ENCODE measurements at places on chromosomes 6 and 20.

- no peaks in the 10 kb centered on the region for H3K36me3 ChIP-seq
- no peak overlapping the region for H3K27ac ChIP-seq
- peaks cover 33% of the 10 kb centered on the region for H3K4me1 ChIP-seq
- no peak for DNase-seq
- peaks cover 99% of the 10 kb centered on the region for H3K27me3 ChIP-seq
- H3K4me3 ChIP-seq: peak overlapping the region; percentile 41
Measured at GRCh38 chr20:22583773-22584521, 425 bp downstream of the FOXA2 start.

- peak overlapping the region; percentile 1 for H3K27ac ChIP-seq
- H3K27me3 ChIP-seq: no peaks in the 10 kb centered on the region
- H3K4me1 ChIP-seq: peaks cover 20% of the 10 kb centered on the region
- H3K36me3 ChIP-seq: no peaks in the 10 kb centered on the region
- no peak for DNase-seq
Measured at GRCh38 chr6:71444222-71444621, 155.6 kb downstream of the OGFRL1 start.

GRCh38 chr6:5695260-5696245 lies 311.2 kb downstream of the NRN1 start:
- no peaks in the 10 kb centered on the region for H3K27me3 ChIP-seq
- H3K27ac ChIP-seq: no peak overlapping the region
- no peak for DNase-seq
- no peaks in the 10 kb centered on the region for H3K36me3 ChIP-seq
- no peaks in the 10 kb centered on the region for H3K4me1 ChIP-seq

- H3K27ac ChIP-seq: no peak overlapping the region
- no peaks in the 10 kb centered on the region for H3K36me3 ChIP-seq
- H3K4me3 ChIP-seq: no peak overlapping the region
- H3K4me1 ChIP-seq: no peaks in the 10 kb centered on the region
Measured at GRCh38 chr20:46590443-46590842, 40.0 kb upstream of the OCSTAMP start.

DNA sequence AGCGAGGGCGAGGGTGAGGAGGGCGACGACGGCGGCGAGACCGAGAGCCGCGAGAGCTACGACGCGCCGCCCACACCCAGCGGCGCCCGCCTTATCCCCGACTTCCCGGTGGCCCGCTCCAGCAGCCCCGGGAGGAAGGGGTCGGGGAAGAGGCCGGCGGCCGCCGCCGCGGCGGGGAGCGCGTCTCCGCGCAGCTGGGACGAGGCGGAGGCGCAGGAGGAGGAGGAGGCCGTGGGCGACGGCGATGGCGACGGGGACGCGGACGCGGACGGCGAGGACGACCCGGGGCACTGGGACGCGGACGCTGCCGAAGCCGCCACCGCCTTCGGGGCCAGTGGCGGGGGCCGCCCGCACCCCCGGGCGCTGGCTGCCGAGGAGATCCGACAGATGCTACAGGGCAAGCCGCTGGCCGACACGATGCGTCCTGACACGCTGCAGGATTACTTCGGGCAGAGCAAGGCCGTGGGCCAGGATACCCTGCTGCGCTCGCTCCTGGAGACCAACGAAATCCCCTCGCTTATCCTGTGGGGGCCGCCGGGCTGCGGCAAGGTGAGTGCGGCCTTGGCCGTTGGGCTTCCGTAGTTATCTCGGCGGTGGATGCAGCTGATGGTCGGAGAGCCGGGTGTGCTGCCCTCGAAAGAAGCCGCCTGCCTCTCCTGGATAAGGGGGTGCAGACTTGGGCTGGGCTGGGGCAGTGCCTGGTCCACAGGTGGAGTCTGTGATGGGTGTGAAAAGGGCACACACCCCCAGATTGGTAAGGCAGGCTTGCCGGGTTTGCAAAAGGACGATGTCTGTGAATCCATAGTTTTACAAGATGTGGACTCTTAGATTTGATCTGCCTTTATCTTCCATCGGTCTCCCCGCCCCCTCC lies 938 bp downstream of the WRNIP1 start:
- H3K4me3 ChIP-seq: peak overlapping the region; percentile 85
- peaks cover 7% of the 10 kb centered on the region for H3K36me3 ChIP-seq
- H3K27me3 ChIP-seq: no peaks in the 10 kb centered on the region
- DNase-seq: peak; percentile 57
- H3K4me1 ChIP-seq: peaks cover 60% of the 10 kb centered on the region

- DNase-seq: no peak
- no peaks in the 10 kb centered on the region for H3K36me3 ChIP-seq
- no peaks in the 10 kb centered on the region for H3K4me1 ChIP-seq
- no peaks in the 10 kb centered on the region for H3K27me3 ChIP-seq
- no peak overlapping the region for H3K27ac ChIP-seq
- no peak overlapping the region for H3K4me3 ChIP-seq
Measured at GRCh38 chr6:78251931-78252330, 599.1 kb downstream of the MEI4 start.

GRCh38 chr20:63622096-63622495 lies 4.8 kb downstream of the GMEB2 start:
- no peak overlapping the region for H3K4me3 ChIP-seq
- DNase-seq: no peak
- no peaks in the 10 kb centered on the region for H3K27me3 ChIP-seq
- H3K36me3 ChIP-seq: peaks cover 30% of the 10 kb centered on the region

- peaks cover 35% of the 10 kb centered on the region for H3K4me1 ChIP-seq
- DNase-seq: no peak
- H3K27me3 ChIP-seq: no peaks in the 10 kb centered on the region
- no peaks in the 10 kb centered on the region for H3K36me3 ChIP-seq
Measured at GRCh38 chr6:14703586-14703985, 542.3 kb upstream of the JARID2 start.

GRCh38 chr20:52003415-52003814 lies 188.2 kb downstream of the ZFP64 start:
- no peaks in the 10 kb centered on the region for H3K4me1 ChIP-seq
- peaks cover 51% of the 10 kb centered on the region for H3K27me3 ChIP-seq
- H3K4me3 ChIP-seq: no peak overlapping the region
- H3K27ac ChIP-seq: no peak overlapping the region
- DNase-seq: no peak
- no peaks in the 10 kb centered on the region for H3K36me3 ChIP-seq

DNA sequence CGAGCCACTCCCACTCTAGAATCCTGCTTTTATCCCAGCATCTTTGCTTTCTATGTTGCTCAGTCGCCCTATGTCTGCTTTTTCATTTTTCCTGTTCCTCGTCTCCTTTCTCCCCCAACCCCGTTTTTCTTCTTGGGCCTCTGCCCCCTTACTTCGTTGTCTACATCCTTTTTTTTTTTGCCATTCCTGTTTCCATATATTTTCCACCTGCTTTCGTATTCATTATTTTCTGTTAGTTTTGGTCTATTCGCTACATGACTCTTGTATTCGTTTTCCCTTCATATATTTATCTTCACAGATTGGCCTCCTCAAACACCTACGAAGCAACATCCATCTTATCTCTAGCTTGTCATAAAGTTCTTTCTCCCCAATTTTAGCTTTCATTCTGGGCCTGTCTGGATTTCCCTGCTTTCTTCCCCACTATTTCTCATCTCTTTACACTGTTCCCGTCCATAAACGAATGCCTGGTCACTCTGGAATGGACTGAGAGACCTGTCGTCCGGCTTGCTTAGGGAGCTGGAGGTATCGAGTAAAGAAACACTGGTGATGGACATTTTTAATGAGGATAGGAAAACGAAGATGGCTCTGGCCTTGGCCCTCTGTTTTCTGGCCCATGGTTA lies 915 bp downstream of the PRRC2A start:
- no peaks in the 10 kb centered on the region for H3K27me3 ChIP-seq
- H3K4me1 ChIP-seq: peaks cover 31% of the 10 kb centered on the region
- H3K36me3 ChIP-seq: peaks cover 37% of the 10 kb centered on the region
- peak overlapping the region; percentile 89 for H3K4me3 ChIP-seq

- peaks cover 93% of the 10 kb centered on the region for H3K4me1 ChIP-seq
- peak overlapping the region; percentile 11 for H3K4me3 ChIP-seq
- no peaks in the 10 kb centered on the region for H3K27me3 ChIP-seq
- H3K36me3 ChIP-seq: peaks cover 8% of the 10 kb centered on the region
- DNase-seq: no peak
Measured at GRCh38 chr20:62362590-62362940, 4.5 kb downstream of the LAMA5 start.

DNA sequence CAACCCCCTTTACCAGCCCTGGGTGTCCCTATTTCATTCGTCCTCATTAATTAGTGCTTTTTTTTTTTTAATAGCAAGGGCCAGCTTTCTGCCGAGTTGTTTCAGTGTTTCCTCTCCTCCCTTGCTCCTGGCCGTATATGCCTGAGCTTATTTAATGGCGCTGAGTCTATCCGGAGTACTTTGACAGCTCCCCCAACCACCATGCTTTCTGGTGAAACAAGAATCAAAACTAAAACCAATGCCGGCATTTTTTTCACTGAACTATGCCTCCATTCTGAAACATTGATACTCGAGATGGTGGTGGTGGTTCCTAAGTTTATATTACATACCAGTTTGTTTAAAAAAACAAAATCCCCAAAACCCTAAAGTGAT lies 1.2 kb downstream of the DCBLD1 start:
- H3K27me3 ChIP-seq: no peaks in the 10 kb centered on the region
- H3K36me3 ChIP-seq: no peaks in the 10 kb centered on the region
- peak overlapping the region; percentile 83 for H3K4me3 ChIP-seq
- H3K4me1 ChIP-seq: peaks cover 30% of the 10 kb centered on the region

GRCh38 chr6:2875359-2876191 lies 27.5 kb downstream of the SERPINB9 start:
- peak; percentile 52 for DNase-seq
- H3K36me3 ChIP-seq: no peaks in the 10 kb centered on the region
- H3K27ac ChIP-seq: peak overlapping the region; percentile 91
- no peaks in the 10 kb centered on the region for H3K27me3 ChIP-seq
- H3K4me1 ChIP-seq: peaks cover 39% of the 10 kb centered on the region

- H3K27me3 ChIP-seq: peaks cover 100% of the 10 kb centered on the region
- no peak overlapping the region for H3K4me3 ChIP-seq
- no peak for DNase-seq
- no peaks in the 10 kb centered on the region for H3K36me3 ChIP-seq
- H3K27ac ChIP-seq: no peak overlapping the region
- H3K4me1 ChIP-seq: peaks cover 16% of the 10 kb centered on the region
Measured at GRCh38 chr6:100467129-100468015, 2.7 kb upstream of the SIM1 start.

GRCh38 chr6:106206905-106207304 lies 118.7 kb downstream of the ATG5 start:
- no peak overlapping the region for H3K27ac ChIP-seq
- no peaks in the 10 kb centered on the region for H3K27me3 ChIP-seq
- H3K36me3 ChIP-seq: peaks cover 5% of the 10 kb centered on the region
- DNase-seq: no peak
- no peak overlapping the region for H3K4me3 ChIP-seq

- DNase-seq: no peak
- H3K27ac ChIP-seq: no peak overlapping the region
Measured at GRCh38 chr6:21103626-21104224, 489.8 kb upstream of the SOX4 start.

GRCh38 chr6:143744551-143745165 lies 66.9 kb downstream of the PHACTR2 start:
- peak overlapping the region; percentile 77 for H3K27ac ChIP-seq
- peaks cover 71% of the 10 kb centered on the region for H3K4me1 ChIP-seq
- no peak for DNase-seq
- peaks cover 6% of the 10 kb centered on the region for H3K36me3 ChIP-seq
- peak overlapping the region; percentile 39 for H3K4me3 ChIP-seq

- DNase-seq: no peak
- peaks cover 62% of the 10 kb centered on the region for H3K4me1 ChIP-seq
- no peak overlapping the region for H3K4me3 ChIP-seq
- H3K27ac ChIP-seq: no peak overlapping the region
Measured at GRCh38 chr20:9149087-9149486, 80.2 kb downstream of the PLCB4 start.

GRCh38 chr6:111782887-111783466 lies 90.3 kb downstream of the FYN start:
- no peak for DNase-seq
- H3K4me1 ChIP-seq: peaks cover 56% of the 10 kb centered on the region
- H3K36me3 ChIP-seq: no peaks in the 10 kb centered on the region
- H3K4me3 ChIP-seq: no peak overlapping the region
- peak overlapping the region; percentile 72 for H3K27ac ChIP-seq
- H3K27me3 ChIP-seq: no peaks in the 10 kb centered on the region

GRCh38 chr6:25419879-25420278 lies 140.7 kb downstream of the CARMIL1 start:
- no peak overlapping the region for H3K27ac ChIP-seq
- H3K36me3 ChIP-seq: no peaks in the 10 kb centered on the region
- H3K4me1 ChIP-seq: peaks cover 28% of the 10 kb centered on the region
- no peak overlapping the region for H3K4me3 ChIP-seq
- H3K27me3 ChIP-seq: no peaks in the 10 kb centered on the region

- H3K27me3 ChIP-seq: no peaks in the 10 kb centered on the region
- H3K4me3 ChIP-seq: no peak overlapping the region
- H3K36me3 ChIP-seq: peaks cover 2% of the 10 kb centered on the region
- H3K4me1 ChIP-seq: peaks cover 21% of the 10 kb centered on the region
- no peak for DNase-seq
Measured at GRCh38 chr6:138797806-138798446, 2.0 kb downstream of the ECT2L start.

GRCh38 chr6:3820563-3820962 lies 28.6 kb upstream of the FAM50B start:
- H3K4me3 ChIP-seq: no peak overlapping the region
- no peaks in the 10 kb centered on the region for H3K36me3 ChIP-seq
- DNase-seq: no peak
- no peak overlapping the region for H3K27ac ChIP-seq
- no peaks in the 10 kb centered on the region for H3K27me3 ChIP-seq

DNA sequence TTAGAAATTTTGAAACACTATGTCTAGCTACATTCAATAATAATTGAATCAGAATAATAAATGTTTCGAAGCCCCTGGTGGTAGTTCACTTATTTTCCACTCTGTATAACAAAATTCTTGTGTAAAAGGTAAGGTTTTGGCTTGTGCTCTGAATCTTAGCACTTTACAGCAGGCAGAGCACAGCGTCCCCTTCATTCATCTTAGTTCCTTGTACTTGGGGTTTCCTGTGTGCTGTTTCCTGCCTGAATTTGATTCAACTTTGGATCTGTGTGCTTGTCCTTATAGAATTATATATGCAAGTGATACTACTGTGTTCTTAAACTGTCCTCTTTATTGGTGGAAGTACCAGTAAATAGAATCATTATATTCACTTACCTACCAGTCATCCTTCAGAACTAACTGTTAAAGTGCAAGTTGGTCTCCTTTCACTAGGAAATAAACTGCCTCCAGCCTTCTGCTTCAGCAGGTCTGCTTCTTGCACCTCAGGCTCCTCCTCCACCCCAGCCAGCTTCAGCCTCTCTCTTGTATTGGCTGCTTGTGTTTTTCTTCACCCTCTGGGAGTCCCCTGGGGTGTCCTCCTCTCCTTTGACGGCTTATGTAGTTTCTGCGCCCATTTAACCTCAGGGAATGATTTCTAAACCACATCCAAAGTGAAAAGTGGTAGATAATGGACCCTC lies 28.8 kb upstream of the TULP4 start:
- peak overlapping the region; percentile 13 for H3K27ac ChIP-seq
- H3K27me3 ChIP-seq: no peaks in the 10 kb centered on the region

GRCh38 chr6:162750776-162751175 lies 23.0 kb downstream of the PACRG start:
- H3K36me3 ChIP-seq: no peaks in the 10 kb centered on the region
- H3K4me1 ChIP-seq: no peaks in the 10 kb centered on the region
- H3K4me3 ChIP-seq: no peak overlapping the region
- H3K27ac ChIP-seq: no peak overlapping the region
- H3K27me3 ChIP-seq: no peaks in the 10 kb centered on the region
